ENCODE measurements at places on chromosomes 11 and 22. TPM values are rescaled to one million over a fixed set of nuclear protein-coding genes. Genes with fewer than 3 reads are reported as not detected.

The KDM4E gene
- total RNA-seq, result not detected

DNA sequence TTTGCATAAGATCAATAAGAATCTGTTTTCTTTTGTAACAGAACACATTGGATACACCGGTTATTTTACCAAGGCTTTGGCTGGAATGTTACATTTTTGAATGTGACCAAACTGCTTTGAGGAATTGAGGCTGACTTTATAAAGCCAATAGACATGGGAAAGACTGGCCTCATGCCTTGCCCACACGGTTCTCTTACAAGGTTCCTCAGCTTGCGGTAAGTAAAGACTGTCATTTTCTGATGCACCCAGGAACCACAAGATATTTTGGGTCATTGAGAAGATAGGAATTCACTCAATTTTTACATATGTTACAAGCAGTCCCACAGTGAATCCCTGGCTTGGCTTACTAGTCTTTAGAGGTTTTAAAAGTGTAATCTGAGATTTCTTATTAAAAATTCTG, 23.9 kb downstream of the OR10A6 start:
- DNase-seq, result no peak
- peaks cover 20% of the 10 kb centered on the region for H3K27me3 ChIP-seq
- no peak overlapping the region for H3K4me3 ChIP-seq
- H3K36me3 ChIP-seq, result no peaks in the 10 kb centered on the region

The BARX2 gene
- not detected for total RNA-seq

The MCHR1 gene
- not detected for total RNA-seq

The SOX10 gene
- total RNA-seq, result not detected

DNA sequence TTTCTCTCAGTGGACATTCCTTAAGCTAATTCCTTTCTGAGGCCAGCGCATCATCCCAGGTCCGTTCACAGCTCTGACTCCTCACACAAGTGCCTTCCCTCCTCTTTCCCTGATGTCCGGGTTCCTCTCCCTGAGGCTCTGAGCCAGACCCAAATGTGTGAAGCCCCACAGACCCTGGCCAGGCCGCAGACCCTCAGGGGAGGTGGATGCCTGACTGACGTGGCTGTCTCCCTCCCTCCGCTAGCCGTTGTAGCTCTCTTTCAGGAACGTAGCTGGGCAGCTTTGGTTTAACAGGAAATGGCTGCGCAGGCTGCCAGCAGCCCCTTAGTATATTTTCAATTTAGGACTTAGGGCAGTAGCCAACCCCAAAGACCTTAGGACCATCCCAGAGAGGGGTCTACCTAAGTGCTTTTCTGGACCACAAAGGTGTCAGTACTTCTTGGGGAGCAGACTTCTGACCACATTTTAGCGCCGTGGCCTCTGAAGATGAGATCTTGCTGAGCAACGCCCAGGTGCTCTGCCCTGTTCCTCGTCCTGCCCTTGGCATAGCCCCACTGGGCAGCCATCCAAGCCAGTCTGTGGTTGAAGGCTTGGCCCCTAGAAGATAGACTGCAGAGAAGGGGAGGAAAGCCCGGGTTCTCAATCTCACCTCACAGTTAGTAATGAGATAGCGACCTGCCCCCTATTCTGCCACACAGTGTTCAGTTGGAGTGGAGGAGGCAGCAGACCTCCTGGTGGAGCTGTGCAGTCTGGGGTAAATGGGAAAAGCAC, 27.0 kb downstream of the MYBPC3 start:
- H3K27ac ChIP-seq, result peak overlapping the region; percentile 44
- peaks cover 51% of the 10 kb centered on the region for H3K36me3 ChIP-seq
- H3K27me3 ChIP-seq, result no peaks in the 10 kb centered on the region
- H3K4me3 ChIP-seq, result no peak overlapping the region
- no peak for DNase-seq

DNA sequence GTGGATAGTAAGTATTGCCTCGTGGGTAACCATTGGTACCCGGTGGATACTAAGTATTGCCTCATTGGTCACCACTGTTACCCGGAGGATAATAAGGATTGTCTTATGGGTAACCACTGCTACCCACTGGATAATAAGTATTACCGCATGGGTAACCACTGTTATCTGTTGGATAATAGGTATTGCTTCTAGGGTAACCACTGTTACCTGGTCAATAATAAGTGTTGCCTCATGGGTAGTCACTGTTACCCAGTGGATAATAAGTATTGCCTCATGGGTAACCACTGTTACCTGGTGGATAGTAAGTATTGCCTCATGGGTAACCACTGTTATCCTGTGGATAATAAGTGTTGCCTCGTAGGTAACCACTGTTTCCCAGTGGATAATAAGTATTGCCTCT, 22.6 kb upstream of the NXPE4 start:
- H3K4me1 ChIP-seq, result no peaks in the 10 kb centered on the region
- no peaks in the 10 kb centered on the region for H3K36me3 ChIP-seq
- H3K27me3 ChIP-seq, result no peaks in the 10 kb centered on the region
- no peak overlapping the region for H3K27ac ChIP-seq
- H3K4me3 ChIP-seq, result no peak overlapping the region

GRCh38 chr22:47119181-47119580, 356.7 kb downstream of the TBC1D22A start:
- no peaks in the 10 kb centered on the region for H3K36me3 ChIP-seq
- no peak overlapping the region for H3K4me3 ChIP-seq
- H3K4me1 ChIP-seq, result no peaks in the 10 kb centered on the region

The ABCG4 gene
- not detected for total RNA-seq

DNA sequence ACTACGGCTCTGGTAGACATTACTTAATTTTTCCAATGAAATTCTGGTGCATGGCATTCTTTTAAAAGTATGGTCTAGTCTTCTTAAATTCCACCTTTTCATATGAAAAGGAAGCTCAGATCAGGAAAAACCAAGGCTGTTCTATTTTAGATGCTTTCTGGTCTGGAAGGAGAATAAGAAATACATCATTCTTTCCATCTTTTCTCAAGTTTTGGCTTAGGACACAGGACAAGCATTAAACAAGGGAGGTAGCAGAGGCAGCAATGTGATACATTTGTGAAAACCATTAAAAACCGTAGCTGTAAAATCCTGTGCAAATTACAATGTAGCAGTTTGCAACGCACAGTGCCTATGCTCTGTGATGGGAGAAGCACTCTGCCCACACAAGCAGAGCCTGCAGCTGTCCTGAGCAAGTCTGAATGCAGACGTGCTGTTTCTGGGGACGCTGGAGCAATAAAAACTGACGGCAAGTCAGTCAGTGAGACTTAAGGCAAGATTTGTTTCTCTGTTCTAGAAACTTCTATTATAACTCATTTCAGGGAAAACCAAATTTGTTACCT, 23.7 kb downstream of the NAP1L4 start:
- peaks cover 16% of the 10 kb centered on the region for H3K4me1 ChIP-seq
- no peak overlapping the region for H3K4me3 ChIP-seq
- DNase-seq, result no peak
- H3K36me3 ChIP-seq, result peaks cover 88% of the 10 kb centered on the region
- no peaks in the 10 kb centered on the region for H3K27me3 ChIP-seq

- no peak for DNase-seq
- no peak overlapping the region for H3K4me3 ChIP-seq
- H3K27me3 ChIP-seq, result peaks cover 10% of the 10 kb centered on the region
- no peaks in the 10 kb centered on the region for H3K4me1 ChIP-seq
Observed at GRCh38 chr11:13596611-13597326, 71.7 kb upstream of the FAR1 start.

DNA sequence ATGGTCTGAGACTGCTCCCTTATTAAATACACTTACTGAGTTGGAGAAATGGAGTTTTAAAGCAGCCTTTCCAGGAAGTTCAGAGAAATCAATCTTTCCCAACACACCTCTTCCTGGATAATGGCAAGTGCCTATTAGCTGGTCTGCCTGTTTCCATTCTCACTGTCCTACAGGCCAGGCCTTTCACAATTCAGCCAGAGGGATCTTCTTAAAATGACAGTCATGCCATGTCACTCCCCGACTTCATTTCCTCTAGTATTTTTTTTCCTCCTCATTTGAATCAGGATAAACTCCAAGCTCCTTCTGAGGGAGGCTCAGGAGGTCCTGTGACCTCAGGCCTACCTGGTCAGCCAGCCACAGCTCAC, 62.6 kb downstream of the FDX1 start:
- H3K27ac ChIP-seq, result no peak overlapping the region
- DNase-seq, result no peak
- H3K4me1 ChIP-seq, result no peaks in the 10 kb centered on the region
- peaks cover 6% of the 10 kb centered on the region for H3K27me3 ChIP-seq
- no peaks in the 10 kb centered on the region for H3K36me3 ChIP-seq
- H3K4me3 ChIP-seq, result no peak overlapping the region

DNA sequence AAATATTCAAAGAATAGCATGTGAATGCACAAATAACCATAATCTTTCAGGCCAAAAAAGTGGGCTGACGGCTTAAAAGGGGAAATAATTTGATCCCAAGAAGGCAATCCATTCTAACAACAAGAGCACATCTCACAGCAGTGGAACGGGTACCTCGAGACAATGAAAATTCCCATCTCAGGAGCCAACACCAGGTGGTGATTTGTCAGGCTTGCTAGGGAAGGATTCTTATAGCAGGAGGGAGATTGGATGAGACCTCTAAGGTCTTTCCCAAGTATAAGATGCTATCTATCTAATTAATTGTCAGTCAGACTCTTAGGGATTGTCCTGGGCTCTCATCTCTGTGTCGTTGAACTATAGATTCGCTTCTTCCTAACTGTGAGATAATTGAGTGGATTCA, 284.0 kb downstream of the ETS1 start:
- peaks cover 79% of the 10 kb centered on the region for H3K4me1 ChIP-seq
- no peak for DNase-seq
- H3K27ac ChIP-seq, result peak overlapping the region; percentile 96
- H3K27me3 ChIP-seq, result no peaks in the 10 kb centered on the region
- H3K4me3 ChIP-seq, result peak overlapping the region; percentile 30

DNA sequence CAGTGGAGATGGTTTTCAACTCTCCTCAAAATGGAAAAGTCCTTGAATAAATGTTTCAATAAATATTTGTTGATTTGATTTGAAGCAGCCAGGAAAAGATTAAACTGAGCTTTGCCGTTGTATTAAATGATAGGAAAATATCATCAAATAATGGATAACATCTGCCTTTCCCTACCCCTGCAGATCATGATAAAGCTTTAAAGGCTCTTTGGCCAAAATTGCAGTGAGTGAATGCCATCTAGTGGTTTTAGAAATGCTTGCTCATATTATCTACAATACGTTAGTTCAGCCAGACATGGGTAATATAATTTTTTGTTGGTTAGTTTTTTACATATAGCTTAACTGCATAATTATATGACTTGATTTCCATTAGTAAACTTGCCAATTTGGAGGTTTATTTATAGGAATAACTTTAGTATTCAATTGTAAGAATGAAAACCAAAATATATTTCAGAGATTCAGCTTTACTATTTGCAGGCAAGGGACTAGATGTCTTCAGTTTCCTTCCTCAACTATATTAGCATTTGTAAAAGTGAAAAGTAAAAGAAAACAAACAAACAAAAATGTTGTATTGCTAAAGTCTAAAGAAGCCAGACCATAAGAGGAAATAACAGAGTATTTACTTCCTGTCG, 159.2 kb downstream of the MSANTD4 start:
- H3K4me1 ChIP-seq, result no peaks in the 10 kb centered on the region
- no peaks in the 10 kb centered on the region for H3K27me3 ChIP-seq
- H3K36me3 ChIP-seq, result no peaks in the 10 kb centered on the region
- no peak overlapping the region for H3K4me3 ChIP-seq
- H3K27ac ChIP-seq, result no peak overlapping the region
- no peak for DNase-seq

The SYNGR1 gene
- total RNA-seq, result 0.37 TPM

DNA sequence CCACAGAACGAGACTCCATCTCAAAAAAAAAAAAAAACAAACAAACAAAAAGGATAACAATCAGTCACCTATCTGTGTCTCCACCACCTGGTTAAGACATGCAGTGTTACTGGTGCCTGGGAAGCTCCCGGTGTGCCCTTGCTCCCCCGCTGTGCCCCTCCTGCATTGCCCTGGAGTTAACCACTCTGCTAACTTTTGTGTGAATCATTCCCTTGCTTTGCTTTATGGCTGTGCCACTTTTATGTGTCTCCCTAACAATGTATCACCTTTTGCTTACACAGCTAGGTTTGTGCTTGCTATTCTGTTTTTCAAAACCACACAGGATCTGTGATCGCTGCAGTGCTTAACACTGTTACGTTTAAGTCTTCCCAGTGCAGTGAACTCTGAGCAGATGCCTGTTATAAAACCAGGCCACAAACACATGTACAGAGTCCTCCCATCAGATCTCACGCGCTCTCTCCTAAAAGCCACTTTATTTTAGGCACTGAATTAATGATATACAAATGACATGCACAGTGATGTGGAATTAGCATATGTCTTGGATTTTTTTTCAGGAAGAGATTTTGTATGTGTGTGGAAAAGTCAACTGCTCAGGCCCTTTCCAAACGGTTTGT, 69.9 kb downstream of the BUD13 start:
- H3K36me3 ChIP-seq, result no peaks in the 10 kb centered on the region
- no peak overlapping the region for H3K27ac ChIP-seq
- H3K27me3 ChIP-seq, result peaks cover 15% of the 10 kb centered on the region
- no peaks in the 10 kb centered on the region for H3K4me1 ChIP-seq

DNA sequence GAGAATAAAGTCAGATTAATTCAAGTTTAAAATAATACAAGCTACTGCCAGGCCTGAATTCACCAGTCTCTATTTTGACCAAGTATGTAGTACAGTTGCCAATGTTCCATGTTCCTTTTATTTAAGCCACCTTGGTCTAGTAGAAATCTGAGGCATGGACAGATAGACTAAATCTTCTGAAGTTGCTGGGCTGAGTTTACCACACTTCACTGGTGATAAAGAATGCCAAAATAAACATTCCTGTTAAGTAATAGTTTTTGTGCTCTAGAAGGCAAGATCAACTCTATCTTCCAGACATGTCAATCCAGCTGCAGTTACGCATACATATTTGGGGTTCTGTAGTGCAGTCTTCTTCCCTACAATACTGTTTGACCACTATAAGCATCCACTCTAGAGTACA, 83.9 kb upstream of the C11orf87 start:
- H3K27me3 ChIP-seq, result no peaks in the 10 kb centered on the region
- no peaks in the 10 kb centered on the region for H3K4me1 ChIP-seq
- DNase-seq, result no peak
- no peaks in the 10 kb centered on the region for H3K36me3 ChIP-seq
- H3K27ac ChIP-seq, result no peak overlapping the region

GRCh38 chr11:14288189-14288935, 70.6 kb downstream of the RRAS2 start:
- H3K4me3 ChIP-seq, result peak overlapping the region; percentile 44
- no peak for DNase-seq
- H3K27me3 ChIP-seq, result no peaks in the 10 kb centered on the region
- peaks cover 61% of the 10 kb centered on the region for H3K36me3 ChIP-seq

Measured in activated CD8-positive, alpha-beta T cell treated with anti-CD3 and anti-CD28 coated beads, Interleukin-2, amount 10 ng/mL, durations not matched to agents 7 days and 5 days (primary cell).